ENCODE measurements at places on chromosomes 16 and 17. TPM values are rescaled to one million over a fixed set of nuclear protein-coding genes. Genes with fewer than 3 reads are reported as not detected.

- DNase-seq = no peak
These were observed 100.9 kb downstream of the C16orf95 start for GRCh38 chr16:87216148-87216840.

The ENPP7 gene
- total RNA-seq = not detected

The LPO gene
- not detected for total RNA-seq

The KCNJ2 gene
- 10.7 TPM for total RNA-seq

GRCh38 chr17:73657473-73658116 is 13.3 kb upstream of the SDK2 start:
- no peak for DNase-seq

DNA sequence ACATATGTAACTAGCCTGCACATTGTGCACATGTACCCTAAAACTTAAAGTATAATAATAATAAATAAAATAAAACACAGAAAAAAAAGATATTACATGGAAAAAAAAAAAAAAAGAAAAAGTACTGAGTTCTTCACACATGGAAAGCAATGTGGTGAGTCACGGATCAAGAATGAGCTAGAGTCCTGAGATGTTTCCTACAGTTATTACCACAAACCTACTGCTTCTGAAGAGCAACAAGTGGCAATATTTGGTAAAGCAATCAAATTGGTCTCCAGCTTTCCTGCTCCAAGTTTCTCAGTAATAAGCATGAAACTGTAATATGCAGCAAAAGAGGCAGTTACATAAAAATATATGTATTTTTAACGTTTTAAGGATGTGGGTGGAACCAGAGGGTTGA is 223.3 kb upstream of the SALL1 start:
- no peak for DNase-seq

DNA sequence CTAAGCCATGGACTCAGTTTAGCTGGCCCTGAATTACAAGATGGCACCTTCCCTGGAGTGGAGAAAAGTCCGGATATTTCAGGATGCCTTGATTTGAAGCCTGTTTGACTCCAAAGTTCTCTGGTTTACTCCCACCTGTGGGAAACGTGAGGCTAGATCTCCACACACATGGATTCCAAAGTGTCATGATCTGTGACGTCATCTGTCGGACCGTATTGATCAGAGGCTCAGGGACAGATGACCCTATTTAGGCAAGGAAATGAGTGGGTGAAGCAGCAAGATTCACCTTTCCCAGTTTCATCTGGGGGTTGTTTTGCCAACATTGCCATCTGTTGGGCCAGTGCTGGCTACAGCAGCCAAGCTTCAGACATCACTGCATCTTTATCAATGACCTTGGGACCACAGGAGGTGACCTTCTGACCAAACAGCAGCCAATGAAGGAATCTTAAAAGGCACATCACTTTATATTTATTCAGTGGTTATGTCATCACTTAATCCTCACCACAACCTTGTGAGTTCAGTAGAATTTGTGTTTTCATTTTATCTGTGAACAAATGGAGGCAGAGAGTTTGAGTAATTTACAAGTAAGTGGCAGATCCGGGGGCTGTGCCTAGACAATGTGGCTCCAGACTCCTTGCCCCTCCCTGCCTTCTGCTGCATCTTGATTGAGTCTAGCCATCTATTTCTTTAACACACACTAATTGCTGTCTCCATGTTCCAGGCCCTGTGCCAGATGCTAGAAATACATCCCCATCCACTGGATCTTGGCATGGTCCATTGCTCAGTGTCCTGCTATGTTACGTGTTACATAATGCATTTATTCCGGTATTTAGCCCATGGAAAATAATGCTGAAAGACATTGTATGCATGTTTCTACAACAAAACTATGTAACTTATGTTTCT is 1.5 kb upstream of the CDH13 start:
- no peak for DNase-seq

GRCh38 chr16:11556945-11557720 is 29.6 kb downstream of the LITAF start:
- DNase-seq = no peak

GRCh38 chr16:3876695-3877094 is 3.8 kb downstream of the CREBBP start:
- DNase-seq = no peak

GRCh38 chr16:22353933-22354541 is 20.4 kb downstream of the CDR2 start:
- no peak for DNase-seq

DNA sequence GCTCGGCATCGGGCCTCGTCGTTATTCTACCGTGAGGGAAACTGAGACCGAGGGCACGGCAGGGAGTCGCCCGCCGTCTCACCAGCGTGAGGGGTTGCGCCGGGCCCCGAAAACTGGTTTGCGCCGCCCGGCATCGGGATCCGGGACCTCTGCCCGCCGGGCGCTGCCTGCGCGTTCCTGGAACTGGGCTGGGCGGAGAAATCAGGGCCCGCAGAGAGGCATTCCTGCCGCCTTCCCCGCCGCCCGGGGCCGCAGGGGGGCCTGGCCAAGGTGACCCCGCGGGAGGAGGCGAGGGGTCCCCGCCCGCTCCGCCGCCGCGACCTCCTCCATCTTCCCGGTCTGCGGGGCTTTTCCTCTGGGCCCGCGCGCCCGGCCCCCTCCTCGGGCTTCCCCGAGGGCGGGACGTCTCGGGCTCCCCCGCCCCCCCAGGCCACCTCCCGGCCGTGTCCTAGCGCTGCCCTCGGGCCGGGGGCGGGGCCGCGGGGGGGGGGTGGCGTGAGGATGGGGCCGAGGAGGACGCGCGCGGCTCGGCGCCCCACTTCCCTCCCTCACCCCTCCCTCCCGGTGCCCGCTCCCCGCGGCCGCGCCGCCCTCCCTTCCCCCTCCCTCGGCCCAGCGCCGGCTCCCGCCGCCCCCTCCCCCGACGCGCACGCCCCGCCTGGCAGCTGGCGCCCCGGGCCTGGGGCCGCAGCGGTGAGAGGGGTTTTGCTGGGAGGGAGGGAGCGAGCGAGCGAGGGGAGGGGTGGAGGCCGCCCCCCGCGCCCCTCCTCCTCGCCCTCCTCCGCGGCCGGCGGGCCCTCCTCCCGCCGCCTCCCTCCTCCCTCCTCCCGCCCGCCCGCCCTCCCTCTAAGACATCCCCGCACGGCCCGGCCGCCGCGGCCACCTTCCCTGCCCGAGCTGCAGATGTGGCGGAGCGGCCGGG is at the start of gene GLIS2:
TSS of gene GLIS2 (plus strand) at position 882 of the 922 bp plus-strand sequence. CDS start 16,214 bp downstream, outside the sequence.
- no peak for DNase-seq

GRCh38 chr17:73644145-73645049 is at the start of gene SDK2:
Gene SDK2, minus strand, starts transcription at chr17:73644445. Its CDS starts 357 bp downstream, at chr17:73644088.
- no peak for DNase-seq

DNA sequence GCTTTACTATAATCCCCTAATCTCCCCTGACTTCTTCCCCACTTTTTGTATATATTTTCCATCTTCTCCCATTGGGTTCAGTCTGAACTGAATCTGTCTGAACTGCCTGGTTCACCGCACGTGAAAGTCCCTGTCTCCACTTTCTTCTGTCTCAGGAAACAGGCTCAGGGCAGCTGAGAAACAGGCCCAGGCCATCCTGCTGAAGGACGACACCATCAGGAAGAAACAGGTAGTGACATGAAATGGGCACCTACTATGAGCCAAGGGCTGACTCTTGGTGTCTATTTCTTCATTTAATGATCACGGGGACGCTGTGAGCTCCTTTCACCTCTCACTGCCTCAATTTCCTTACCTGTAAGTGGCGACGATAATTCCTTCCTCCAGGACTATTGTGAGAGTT is 90.5 kb upstream of the HSBP1 start:
- no peak for DNase-seq

DNA sequence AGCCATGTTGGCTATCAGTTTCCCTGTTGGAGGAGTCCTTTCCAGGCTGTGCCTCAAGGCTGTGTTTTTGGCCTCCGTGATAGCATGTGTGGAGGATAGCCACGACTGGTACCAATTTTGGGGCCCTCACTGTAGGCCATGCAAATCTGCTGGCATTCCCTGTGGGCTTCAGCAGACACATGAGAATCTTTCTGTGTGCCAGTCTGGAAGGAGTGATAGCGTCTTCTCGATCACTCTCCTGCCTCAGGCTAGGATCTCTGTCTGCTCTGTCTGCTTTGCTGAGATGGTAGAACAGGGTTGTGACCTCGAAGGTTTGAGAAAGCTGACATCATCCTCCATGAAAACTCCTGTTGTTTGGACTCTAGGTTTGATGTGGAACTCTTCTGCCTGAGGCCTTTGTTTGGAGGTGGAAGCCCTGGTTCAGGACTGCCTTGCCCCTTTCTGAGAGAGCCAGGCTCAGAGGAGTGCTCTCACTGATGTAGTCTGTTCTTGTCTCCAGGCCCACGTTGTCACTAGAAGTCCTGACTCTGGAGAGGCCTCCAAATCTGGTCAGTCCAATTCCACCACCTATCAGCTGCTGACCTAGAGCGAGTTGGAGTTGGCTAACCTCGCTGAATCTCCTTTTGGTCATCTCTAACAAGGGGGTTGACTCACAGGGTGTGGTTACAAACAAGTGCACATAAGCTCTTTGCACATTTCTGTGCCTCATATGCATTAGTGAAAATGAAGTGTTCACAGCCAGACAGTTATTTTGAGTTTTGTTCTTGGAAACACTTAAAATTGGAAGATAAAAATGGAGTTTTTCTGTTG is 12.1 kb upstream of the EDC4 start:
- DNase-seq = peak; percentile 72

GRCh38 chr16:8293413-8293812 is 296.9 kb downstream of the TMEM114 start:
- DNase-seq = no peak

- DNase-seq = peak; percentile 49
These were observed at the start of gene TBX4 for GRCh38 chr17:61452301-61453290. Gene TBX4, plus strand, starts transcription at chr17:61452422. Its CDS starts 4,069 bp downstream, at chr17:61456491.

DNA sequence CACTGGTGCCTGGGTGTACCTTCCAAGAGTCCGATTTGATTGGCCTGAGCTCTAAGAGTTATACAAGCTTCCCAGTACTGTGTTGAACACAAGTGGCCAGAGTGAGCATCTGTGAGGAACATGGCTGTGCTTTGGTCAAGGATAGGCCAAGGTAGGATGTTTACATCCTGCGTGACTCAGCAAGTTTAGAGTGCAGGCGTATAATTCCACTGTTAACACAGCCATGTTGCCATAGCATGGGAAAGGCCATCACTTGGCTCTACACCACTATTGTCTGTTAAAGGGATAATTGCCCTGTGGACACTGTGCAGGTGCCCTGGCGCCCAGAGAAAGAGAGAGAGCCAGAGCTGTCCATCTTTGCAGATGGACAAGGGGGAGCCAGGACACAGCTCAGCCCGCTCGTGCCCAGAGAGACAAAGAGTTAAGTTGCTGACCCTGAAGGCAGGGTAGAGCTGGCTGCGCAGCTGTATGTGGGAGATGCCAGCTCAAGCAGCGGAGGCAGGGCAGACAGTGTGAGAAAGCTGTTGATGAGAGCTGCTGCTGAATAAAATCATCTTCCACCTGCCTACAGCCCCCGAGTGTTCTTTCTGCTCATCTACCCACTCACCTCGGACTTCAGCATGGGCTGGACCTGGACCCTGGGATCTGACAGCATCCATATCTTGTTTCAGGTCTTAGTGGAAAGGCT is 11.7 kb downstream of the CFAP52 start:
- no peak for DNase-seq

- DNase-seq = no peak
These were observed 3.7 kb downstream of the KRT24 start for GRCh38 chr17:40699853-40700252.

DNA sequence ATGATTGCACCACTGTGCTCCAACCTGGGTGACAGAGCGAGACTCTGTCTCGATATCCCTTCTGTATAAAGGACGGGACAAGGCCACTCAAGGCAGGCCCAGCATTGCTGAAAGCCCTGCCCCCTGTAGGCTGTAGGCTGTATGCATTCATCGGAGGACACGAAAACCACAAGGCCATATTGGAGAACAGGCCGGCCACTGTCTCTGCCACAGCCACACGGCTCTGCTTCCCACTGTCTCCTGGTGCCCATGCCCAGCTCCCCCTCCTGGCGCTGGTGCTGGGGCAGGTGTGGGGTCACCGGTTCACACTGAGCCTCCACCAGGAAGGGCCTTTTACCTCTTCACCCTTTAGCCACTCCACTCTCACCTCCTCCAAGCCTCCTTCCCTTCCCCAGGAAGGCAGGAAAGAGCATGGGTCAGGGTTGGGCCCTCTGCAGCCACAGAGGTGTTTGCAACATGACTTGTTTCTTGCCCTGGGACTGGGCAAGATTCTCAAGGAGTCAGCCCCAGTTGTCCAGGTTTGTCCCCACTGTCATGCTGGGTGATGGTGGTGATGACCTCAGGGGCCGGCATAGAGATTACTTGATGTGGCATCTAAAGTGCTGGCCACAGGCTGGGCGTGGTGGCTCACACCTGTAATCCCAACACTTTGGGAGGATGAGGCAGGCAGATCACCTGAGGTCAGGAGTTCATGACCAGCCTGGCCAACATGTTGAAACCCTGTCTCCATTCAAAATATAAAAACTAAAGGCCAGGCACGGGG is 5.3 kb upstream of the NTN3 start:
- DNase-seq = no peak

The CD300LF gene
- not detected for total RNA-seq

The CCDC144A gene
- 0.82 TPM for total RNA-seq

DNA sequence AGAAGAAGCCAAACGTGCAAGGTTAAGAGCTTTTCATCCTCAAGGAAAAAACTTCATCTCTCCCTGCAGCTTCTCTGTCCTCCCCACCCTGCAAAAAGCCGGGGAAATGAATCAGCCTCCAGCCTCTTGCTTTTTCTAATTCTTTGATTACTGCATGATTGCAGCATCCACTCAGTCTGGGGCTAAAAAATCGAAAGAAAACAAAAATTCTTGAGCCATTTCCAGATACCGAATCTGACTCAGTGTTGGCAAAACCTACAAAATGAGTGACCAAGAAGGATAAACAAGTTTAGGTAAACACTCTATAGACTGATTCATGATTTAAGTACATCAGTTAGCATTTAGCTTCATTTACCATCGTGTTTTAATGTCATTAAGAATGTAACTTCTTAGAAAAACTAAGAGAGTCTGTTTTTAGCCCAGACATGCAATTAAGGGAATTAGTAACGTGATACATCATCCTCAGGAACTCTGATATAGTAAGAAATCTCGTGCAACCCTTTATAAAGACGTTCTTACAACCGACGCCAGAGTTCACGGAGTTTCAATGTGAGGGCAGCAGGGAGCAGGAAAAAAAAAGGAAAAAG is 287.3 kb upstream of the FOXF1 start:
- no peak for DNase-seq

- DNase-seq = no peak
These were observed 650.4 kb downstream of the WWOX start for GRCh38 chr16:78749745-78750268.

GRCh38 chr16:58882292-58882691 is 148.2 kb upstream of the GOT2 start:
- no peak for DNase-seq

The PRDM7 gene
- not detected for total RNA-seq

The FN3KRP gene
- total RNA-seq = 6.1 TPM

The CCL17 gene
- total RNA-seq = not detected
